Activated CD8-positive, alpha-beta T cell treated with anti-CD3 and anti-CD28 coated beads for 36 hours (primary cell): ENCODE measurements at places on chromosomes 11 and 22.

DNA sequence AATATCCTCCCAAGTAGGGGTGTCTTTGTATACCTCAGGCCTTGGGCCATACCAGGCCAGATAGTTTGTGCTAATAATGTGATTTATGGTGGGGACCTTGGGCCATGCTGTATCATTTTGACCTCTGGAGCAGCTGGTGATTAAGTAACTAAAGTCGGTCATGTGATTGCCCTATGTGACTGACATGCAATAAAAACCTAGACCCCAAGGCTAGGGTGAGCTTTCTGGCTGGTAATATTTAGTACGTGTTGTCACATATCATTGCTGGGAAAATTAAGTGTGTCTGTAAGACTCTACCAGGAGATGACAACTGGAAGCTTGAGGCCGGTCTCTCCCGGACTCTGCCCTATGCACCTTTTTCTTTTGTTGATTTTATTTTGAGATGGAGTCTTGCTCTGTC lies 12.6 kb upstream of the TFIP11 start:
- DNase-seq, result no peak
- H3K27me3 ChIP-seq, result no peaks in the 10 kb centered on the region
- H3K27ac ChIP-seq, result no peak overlapping the region
- peaks cover 15% of the 10 kb centered on the region for H3K36me3 ChIP-seq
- H3K4me1 ChIP-seq, result no peaks in the 10 kb centered on the region

- no peak overlapping the region for H3K4me3 ChIP-seq
- peaks cover 38% of the 10 kb centered on the region for H3K27me3 ChIP-seq
- H3K36me3 ChIP-seq, result no peaks in the 10 kb centered on the region
- DNase-seq, result no peak
- peaks cover 6% of the 10 kb centered on the region for H3K4me1 ChIP-seq
Observed at GRCh38 chr11:74306435-74307175, 4.8 kb downstream of the P4HA3 start.

- peaks cover 40% of the 10 kb centered on the region for H3K4me1 ChIP-seq
- no peaks in the 10 kb centered on the region for H3K27me3 ChIP-seq
- no peak overlapping the region for H3K4me3 ChIP-seq
Observed at GRCh38 chr22:38171927-38172831, 9.5 kb downstream of the PLA2G6 start.

DNA sequence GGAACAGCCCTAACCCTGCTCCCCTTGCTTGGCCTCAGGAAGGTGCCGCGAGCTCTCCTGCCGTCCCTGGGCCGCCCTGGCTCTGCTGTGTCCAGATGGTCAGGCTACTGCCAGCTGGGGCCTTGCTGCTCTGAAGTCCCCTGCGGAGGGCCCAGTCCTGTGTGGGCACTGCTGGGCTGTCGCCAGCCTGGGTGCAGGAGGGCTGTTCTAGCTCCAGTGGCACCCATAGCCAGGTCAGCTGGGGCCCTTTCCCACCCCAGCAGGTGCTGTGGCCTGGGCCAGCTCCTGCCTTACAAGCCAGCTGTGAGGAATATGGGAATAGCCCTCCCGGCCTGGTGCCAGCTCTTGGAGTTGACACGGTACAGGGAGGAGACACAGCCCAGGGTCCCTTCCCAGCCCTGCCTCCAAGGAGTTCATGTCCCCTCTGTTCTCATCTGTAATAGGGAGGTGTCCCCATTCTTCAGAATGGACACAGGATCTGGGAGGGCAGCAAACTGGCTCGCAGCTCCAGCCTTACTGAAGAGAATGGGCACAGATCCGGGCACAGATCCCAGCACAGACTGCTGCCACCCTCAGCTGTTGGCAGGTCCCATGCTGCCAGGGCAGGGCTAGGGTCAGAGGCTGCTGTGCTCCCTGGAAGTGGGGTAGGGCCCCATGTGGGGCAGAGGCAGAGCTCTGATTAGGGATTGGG lies 3.9 kb downstream of the DERL3 start:
- DNase-seq, result no peak
- no peak overlapping the region for H3K27ac ChIP-seq
- no peak overlapping the region for H3K4me3 ChIP-seq

DNA sequence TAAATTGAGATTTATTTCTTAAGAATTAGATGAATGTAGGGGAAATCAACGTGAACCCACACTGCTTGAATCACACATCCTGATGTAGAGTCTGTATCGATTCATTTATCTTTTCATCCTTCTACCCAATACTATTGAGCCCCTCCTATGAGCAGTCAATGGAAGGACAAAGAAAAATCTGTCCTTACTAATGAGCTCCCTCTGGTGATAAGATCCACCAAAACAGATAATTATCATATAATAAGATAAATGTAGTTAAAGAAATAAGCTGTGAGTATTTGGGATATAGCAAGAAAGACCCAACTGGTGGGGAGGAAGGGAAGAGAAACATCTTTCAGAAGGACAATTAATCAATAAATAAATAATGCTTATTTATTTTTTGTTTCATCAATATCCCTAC lies 385.1 kb upstream of the CCDC90B start:
- H3K27me3 ChIP-seq, result peaks cover 3% of the 10 kb centered on the region
- no peaks in the 10 kb centered on the region for H3K36me3 ChIP-seq
- H3K4me3 ChIP-seq, result no peak overlapping the region
- no peak for DNase-seq
- no peak overlapping the region for H3K27ac ChIP-seq

GRCh38 chr22:24400034-24400725 lies 27.2 kb upstream of the ADORA2A start:
- H3K4me3 ChIP-seq, result no peak overlapping the region
- H3K27ac ChIP-seq, result peak overlapping the region; percentile 70
- DNase-seq, result no peak
- peaks cover 37% of the 10 kb centered on the region for H3K36me3 ChIP-seq

GRCh38 chr22:48321986-48322545 lies 1505.6 kb downstream of the BRD1 start:
- peaks cover 2% of the 10 kb centered on the region for H3K27me3 ChIP-seq
- H3K27ac ChIP-seq, result no peak overlapping the region

DNA sequence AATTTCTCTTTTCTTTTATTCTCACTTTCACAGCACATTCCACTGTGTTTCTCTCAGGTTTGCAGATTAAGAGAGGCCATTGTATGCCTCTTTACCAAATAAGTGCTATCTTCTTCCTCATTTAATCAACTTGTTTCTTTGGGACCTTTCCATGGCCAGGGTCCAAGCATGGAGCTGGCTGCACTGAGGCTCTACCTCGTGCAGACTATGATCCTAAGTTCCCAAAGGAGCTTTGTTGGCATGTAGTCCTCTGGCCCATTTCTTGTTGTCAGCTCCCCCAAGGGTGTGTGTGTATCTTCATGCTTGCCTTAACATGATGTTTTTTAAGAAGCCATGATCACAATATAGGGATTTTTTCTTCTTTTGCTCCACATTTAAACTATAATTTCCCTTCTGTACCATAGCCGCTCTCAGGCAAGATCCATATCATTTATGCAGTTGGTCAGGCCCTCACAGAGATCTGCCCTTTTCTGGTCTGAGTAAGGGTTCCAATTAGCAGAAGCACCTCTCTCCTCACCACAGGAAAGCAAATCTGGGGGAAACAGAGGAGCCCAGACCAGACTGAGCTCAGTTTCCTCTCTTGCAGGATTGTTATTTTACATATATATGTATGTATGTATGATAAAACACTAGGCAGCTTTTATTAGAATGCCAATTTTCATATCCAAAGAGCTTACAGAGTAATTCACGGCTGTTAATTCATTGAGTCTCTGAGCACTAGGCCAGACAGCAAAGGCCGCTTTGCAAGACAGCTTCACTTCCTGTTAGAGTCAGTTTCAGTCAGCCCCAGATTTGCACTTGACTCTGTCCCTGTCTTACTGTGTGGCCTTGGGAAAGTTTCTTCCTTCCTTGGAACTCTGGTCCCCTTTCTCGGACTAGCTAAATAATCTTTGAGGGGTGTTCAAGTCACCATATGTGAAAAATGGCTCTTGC lies 34.3 kb downstream of the CYB5R2 start:
- H3K27me3 ChIP-seq, result no peaks in the 10 kb centered on the region
- DNase-seq, result no peak
- no peak overlapping the region for H3K4me3 ChIP-seq
- H3K4me1 ChIP-seq, result no peaks in the 10 kb centered on the region
- H3K27ac ChIP-seq, result no peak overlapping the region

- no peaks in the 10 kb centered on the region for H3K36me3 ChIP-seq
- DNase-seq, result no peak
- H3K4me1 ChIP-seq, result no peaks in the 10 kb centered on the region
Observed at GRCh38 chr11:18196532-18196931, 23.9 kb downstream of the MRGPRX4 start.

DNA sequence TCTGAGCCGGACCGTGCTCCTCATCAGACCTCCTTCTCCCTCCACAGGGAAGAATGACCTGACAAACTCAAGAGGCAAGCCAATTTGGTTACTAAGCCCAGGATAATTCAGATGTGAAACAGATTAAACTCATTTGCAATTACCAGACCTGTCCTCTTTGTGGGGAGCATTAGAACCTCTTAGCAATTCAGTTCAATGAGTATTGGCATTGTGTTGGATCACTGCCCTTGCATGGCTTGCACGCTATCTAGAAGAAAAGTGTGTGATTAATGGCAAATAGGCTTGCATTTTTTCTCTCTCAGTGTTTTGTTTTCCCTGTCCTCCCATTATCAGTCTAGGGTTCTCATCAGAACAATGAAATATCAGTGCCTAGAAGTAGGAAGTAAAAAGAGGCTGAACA lies 365.6 kb downstream of the OPCML start:
- H3K27ac ChIP-seq, result no peak overlapping the region
- no peak for DNase-seq
- H3K27me3 ChIP-seq, result peaks cover 2% of the 10 kb centered on the region
- H3K36me3 ChIP-seq, result no peaks in the 10 kb centered on the region
- no peaks in the 10 kb centered on the region for H3K4me1 ChIP-seq

DNA sequence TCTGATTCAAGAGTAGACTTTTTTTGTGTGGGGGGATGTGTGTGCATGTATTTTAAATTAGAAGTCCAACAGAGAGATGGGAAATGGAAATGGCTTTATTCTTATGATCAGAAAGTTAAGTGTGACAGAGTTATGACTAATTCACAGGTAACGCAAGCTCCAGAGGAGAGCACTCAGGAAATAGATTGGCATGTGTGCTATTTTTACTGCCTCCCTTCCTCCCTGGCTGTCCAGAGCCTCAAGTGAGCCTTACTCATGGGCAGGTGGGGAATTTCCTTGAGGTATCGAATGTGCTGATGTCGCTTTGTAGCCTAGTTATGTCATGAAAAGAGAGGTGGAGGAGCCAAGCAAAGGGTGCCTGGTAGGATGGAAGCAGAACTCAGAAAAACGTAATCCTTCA lies 70.3 kb upstream of the BDNF start:
- H3K4me1 ChIP-seq, result no peaks in the 10 kb centered on the region
- no peak overlapping the region for H3K4me3 ChIP-seq
- H3K27ac ChIP-seq, result no peak overlapping the region
- no peak for DNase-seq

GRCh38 chr22:47814474-47814873 lies 1052.0 kb downstream of the TBC1D22A start:
- no peak overlapping the region for H3K4me3 ChIP-seq
- H3K27me3 ChIP-seq, result peaks cover 1% of the 10 kb centered on the region
- H3K36me3 ChIP-seq, result no peaks in the 10 kb centered on the region
- no peak for DNase-seq
- H3K4me1 ChIP-seq, result no peaks in the 10 kb centered on the region

DNA sequence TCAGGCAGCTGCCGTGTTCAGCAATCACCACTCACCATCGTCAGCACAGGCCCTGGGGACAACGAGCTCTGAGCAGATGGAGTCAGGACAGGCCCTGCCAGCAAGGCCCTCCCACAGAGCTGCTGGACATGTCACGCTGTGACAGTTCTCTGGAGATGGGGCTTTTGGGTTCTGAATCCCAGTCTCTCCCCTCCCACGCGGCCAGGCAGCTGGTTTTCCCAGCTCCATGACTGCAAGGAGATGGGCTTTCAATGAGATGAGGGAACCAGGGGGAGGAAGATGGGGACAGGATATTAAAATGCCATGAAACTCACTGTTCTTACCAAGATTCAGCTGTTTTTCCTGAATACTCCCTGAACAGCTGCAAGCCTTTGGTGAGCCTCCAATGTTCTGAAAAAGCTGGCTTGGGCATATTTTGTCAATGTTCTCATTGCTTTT lies 305.9 kb downstream of the BRD1 start:
- no peaks in the 10 kb centered on the region for H3K4me1 ChIP-seq
- H3K27ac ChIP-seq, result no peak overlapping the region
- no peak overlapping the region for H3K4me3 ChIP-seq
- peaks cover 5% of the 10 kb centered on the region for H3K27me3 ChIP-seq
- H3K36me3 ChIP-seq, result no peaks in the 10 kb centered on the region

- H3K4me1 ChIP-seq, result no peaks in the 10 kb centered on the region
- H3K27me3 ChIP-seq, result no peaks in the 10 kb centered on the region
- H3K27ac ChIP-seq, result no peak overlapping the region
- H3K4me3 ChIP-seq, result no peak overlapping the region
- no peak for DNase-seq
Observed at GRCh38 chr11:31967404-31968130, 123.3 kb upstream of the RCN1 start.

DNA sequence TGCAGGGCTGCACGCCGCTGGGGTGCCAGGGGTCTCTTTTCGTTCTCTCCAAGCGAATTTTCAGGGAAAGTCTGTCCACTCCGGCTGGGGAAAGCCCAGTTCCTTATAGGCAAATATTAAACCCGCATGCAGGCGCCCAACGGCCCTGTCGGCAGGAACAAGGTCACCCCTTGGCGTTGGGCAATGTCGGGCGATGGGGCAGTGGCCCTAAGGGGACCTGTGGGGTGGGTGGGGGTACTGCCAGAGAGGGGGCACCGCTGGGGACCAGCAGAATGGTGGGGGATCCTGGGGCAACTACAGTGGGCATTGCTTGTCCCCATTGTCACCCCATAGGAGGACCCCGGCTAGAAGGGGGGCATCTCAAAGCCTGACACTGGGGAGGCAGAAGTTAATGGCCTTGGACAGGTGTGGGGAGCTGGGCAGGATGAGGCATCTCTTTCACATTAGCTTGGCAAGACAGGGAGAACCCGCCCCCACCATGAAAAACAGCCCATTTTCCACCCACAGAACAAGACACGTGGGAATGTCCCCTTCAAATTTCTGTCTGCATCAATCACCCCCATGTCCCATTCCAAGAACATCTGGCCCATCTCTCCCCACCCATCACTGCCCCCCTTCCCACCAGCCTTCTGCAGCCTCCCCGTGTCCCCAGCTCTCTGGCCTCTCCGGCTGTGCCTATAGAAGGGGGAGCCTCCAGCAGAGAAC lies 5.5 kb upstream of the IGF2 start:
- H3K27me3 ChIP-seq, result peaks cover 73% of the 10 kb centered on the region
- no peaks in the 10 kb centered on the region for H3K36me3 ChIP-seq
- DNase-seq, result no peak
- peak overlapping the region; percentile 7 for H3K4me3 ChIP-seq

GRCh38 chr11:86761978-86762377 lies 38.4 kb upstream of the PRSS23 start:
- no peak overlapping the region for H3K4me3 ChIP-seq
- H3K27me3 ChIP-seq, result peaks cover 9% of the 10 kb centered on the region
- no peak for DNase-seq
- no peak overlapping the region for H3K27ac ChIP-seq
- H3K36me3 ChIP-seq, result no peaks in the 10 kb centered on the region
- no peaks in the 10 kb centered on the region for H3K4me1 ChIP-seq
